ENCODE measurements at places on chromosomes 6 and 20.
A peak's percentile ranks its signal among the peaks of the same experiment; 100 is the strongest.

DNA sequence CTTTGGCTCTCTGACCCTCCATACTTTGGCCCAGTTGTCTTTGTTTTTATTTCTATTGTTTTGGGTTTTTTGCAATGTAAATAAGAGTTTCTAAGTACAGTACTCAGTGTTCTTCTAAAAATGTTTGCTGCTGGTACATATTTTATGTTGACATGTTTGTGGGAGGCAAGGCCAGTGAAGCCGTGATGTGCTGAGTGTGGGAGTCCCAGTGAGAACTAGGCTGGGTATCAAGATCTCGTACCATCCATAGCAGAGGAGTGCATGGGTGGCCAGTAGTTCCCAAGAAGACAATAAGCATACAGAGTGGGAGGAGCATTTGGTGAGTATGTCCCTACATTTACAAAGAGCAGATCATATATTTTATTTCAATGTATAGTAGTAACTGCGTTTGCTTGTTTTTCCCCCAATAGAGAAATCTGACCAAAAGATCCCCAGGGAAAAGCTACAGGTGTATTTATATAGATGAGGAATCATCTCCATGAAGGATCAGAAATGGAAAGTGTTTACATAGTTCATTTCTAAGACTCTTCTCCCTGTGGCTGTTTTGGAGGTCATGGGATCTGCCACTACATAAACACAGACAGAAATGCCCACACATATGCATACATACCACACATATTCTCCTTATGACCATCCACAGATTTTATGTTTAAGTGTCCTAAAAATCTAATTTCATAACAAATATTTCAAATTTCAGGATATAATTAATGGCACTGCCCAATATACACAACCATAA lies 285.9 kb downstream of the ALDH8A1 start:
- no peak for DNase-seq

DNA sequence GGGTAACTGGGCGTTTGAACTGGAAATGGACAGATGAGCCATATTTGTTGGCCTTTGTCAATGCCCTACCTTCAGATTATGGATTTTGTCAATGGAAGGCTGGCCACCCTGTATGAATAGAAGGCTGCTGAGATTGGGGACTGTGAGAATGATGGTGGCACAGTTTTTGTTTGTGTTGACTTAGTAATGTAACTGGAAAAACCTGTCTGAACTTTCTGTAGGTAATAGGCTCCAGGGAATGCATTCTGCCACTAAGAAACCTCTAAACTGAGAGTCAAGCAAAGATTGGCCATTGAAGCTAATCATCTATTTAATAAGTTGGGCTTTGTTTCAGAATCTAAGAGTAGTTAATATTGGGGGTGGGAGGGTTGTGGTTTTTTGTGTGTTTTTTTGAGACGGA lies 97.5 kb downstream of the FOXO3 start:
- no peak for DNase-seq

- no peak for DNase-seq
Measured at GRCh38 chr6:5606546-5606945, 345.2 kb downstream of the FARS2 start.

- DNase-seq = no peak
Measured at GRCh38 chr20:62694868-62695267, 13.8 kb upstream of the NTSR1 start.

GRCh38 chr6:71179249-71179885 lies 109.2 kb upstream of the OGFRL1 start:
- no peak for DNase-seq

DNA sequence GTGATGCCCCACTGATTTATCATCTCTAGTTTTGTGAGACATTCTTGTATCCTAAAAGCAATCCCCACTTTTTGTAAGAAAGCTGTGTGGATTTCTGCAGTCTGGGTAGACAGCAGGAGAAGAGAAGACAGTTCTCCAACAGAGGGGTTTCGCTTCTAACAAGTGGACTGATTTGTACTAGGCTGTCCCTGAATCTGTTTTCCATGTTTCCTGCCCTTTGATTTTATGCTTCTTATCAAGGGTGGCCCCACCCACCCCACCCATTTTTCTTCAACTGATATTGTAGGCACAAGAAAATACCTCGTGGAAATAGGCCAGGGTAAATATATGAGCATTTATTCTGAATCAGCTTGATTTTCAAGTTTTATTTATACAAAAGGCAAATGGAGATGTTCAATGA lies 25.7 kb upstream of the JAG1 start:
- no peak for DNase-seq

DNA sequence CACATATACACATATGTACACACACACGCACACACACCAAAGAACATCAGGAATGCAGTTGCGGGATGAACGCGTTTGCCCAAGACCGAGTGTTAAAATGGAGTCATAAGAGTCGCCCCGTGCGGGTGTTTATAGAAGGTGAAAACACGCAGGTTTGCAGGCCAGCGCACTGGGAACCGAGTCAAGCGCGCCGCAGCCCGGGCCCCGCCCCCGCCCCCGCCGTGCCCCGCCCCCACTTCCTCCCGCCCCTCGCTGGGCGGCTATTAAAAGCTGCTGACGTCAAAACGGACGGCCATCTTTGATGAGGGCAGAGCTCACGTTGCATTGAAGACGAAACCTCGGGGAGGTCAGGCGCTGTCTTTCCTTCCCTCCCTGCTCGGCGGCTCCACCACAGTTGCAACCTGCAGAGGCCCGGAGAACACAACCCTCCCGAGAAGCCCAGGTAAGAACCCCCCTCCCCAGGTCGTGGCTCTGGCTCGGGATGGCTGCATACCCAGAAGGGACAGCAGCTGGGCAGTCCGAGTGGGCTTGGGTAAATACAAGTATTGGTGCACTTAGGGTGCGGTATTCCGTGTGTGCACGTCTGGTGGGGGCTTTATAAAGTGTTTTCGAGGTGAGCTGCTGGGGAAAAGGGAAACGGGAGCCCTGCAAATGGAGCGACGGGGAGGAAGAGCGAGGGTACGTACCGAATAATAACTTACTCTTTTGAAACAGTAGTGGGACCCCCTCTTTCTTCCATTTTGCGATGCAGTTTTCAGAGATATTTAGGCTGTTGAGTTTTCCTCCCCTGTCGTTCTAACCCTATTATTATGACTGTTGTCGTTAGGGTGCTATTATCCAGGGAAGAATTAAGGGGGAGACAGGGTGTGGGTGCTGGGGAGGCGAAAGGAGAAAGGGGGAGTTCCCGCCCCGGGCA lies at the start of gene SNAP25:
Gene SNAP25, plus strand, starts transcription at position 295 of the 916 bp plus-strand sequence. CDS start 56,662 bp downstream, outside the sequence.
- DNase-seq = peak; percentile 26

All from GM04504 (cell line).